ENCODE measurements at places on chromosomes 7 and 10.
A peak's percentile ranks its signal among the peaks of the same experiment; 100 is the strongest.

GRCh38 chr10:32056136-32057035, at the start of gene KIF5B:
Gene KIF5B (minus strand): TSS chr10:32056425. CDS start chr10:32055973, 452 bp downstream.
- peak; percentile 91 for DNase-seq

GRCh38 chr10:72259491-72260238, 14.1 kb upstream of the DDIT4 start:
- DNase-seq: no peak

- DNase-seq: no peak
These were observed 151.9 kb downstream of the ZMYND11 start for GRCh38 chr10:287026-287709.

- DNase-seq: no peak
These were observed 462.8 kb upstream of the ZWINT start for GRCh38 chr10:56823849-56824248.

Measured in GM12892 (cell line).